ENCODE measurements at places on chromosomes 12 and 14.

DNA sequence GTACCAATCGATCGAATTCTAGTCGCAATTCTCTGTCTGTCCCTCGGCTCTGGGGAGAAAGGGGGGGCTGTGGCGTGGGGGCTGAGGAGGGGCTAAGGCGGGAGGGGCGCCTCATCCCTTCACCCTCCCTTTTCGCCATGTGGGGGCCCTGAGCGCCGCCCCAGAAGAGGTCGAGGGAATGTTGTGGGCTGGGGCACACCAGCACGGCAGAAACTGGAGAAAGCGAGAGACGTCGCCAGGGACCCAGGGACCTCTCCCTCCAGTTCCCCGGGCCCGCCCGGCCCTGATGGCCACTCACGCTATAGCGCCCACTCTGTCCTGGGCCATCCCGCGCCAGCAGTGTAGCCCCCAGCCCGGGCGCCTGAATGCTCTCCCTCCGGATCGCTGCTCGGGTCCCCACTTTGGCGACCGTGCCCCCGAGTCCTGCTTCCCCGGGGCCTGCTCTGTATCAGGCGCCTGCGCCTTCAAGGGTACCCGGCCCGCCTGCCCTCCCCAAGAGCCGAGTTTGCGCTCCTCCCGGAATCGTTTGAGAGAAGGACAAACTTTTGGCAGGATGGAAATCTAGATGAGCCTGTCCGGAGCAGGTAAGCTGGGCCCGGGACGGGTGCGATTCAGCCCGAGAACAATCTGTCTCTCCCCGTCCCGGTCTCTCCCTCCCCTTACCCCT is 62.6 kb downstream of the SMUG1 start:
- DNase-seq: no peak

- no peak for DNase-seq
Measured at GRCh38 chr12:4118017-4118510, 155.5 kb upstream of the CCND2 start.

DNA sequence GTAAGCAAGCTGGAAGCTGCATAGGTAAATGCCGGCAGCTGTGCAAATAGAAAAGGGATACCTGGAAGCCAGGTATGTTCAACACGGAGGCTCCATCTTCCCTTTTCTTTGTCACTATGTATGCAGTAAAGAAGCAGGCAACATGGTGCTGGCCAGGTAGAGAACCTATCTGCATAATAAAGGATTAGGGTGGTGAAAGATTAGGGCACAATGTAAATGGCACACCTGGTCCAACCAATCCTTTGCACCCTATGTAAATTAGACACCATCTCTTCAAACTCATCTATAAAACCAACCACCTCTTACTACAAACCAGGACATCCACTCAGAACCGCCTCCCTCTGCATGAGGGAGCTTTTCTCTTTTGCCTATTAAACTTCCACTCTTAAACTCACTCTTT is 32.3 kb downstream of the RPS29 start:
- DNase-seq: no peak

- no peak for DNase-seq
Measured at GRCh38 chr14:23444314-23444713, 8.9 kb upstream of the MYH7 start.

All from kidney capillary endothelial cell (primary cell).